ENCODE measurements at places on chromosomes 4 and X.

- no peak for DNase-seq
Observed at GRCh38 chrX:28324321-28324721, 262.9 kb upstream of the IL1RAPL1 start.

- DNase-seq, result peak; percentile 58
Observed at GRCh38 chr4:142815834-142816233, 30.3 kb downstream of the INPP4B start.

- no peak for DNase-seq
Observed at GRCh38 chr4:7650606-7651385, 216.1 kb upstream of the PSAPL1 start.

- no peak for DNase-seq
Observed at GRCh38 chrX:101203761-101204351, 15.7 kb upstream of the DRP2 start.

GRCh38 chr4:102061133-102061532 lies 270.6 kb downstream of the BANK1 start:
- DNase-seq, result no peak

All from fibroblast of skin of abdomen (primary cell).